ENCODE measurements at places on chromosomes 11 and 22.

DNA sequence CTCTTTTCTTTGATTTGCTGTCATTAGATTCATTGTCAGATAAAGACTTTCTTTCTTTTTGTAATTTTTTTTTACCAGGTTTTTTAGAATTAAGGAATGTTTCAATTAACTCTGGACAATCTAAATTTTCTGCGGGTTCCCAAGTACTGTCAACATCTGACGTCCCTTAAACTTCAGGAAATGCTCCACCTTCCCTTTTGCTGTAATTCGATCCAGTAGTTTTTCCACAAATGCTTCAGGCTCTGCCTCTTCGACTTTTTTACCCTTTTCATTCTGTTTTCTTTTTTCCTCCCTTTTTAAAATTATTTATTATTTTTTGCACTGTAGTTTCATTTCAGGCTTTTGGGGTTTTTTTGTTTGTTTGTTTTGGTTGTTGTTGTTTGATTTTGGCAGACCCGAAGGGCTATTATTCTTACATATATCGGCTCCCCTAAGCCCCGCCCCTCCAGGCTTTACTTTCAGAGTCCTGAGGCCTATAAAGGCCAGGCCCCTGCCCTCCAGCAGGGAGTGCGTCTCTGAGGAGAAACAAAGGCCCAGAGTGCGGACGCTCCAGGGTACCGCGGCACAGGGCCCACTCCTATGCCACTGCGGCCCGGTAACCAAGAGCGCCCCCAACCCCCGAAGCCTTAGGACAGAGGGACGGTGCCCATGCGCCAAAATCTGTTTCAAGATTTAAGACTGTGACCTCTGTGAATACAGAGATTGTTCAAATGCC is 116.4 kb downstream of the TYR start:
- no peak for DNase-seq

GRCh38 chr11:96134602-96135001 is 208.4 kb downstream of the MAML2 start:
- DNase-seq = no peak

- no peak for DNase-seq
These were observed 557.2 kb downstream of the BUD13 start for GRCh38 chr11:116215471-116216113.

DNA sequence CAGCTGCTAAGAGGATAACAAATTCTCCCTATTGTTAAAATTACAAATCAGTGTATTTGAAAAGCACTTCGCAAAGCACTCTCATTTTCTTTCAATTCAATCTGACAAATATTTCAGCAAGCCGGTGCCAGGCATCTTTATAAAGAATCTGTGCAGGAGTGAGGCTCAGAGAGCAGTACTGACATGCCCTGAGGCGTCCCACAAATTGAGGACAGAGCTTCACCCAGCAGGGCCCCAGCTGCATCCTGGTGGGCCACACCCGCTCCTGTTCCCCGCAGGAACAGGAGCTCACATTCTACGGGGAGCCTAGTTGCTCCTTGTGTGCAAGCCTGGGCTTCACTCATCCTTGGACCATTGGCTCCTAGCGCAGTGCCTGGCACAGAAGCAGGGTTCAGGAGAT is 60.9 kb upstream of the EIF3D start:
- DNase-seq = no peak

GRCh38 chr11:83681031-83681781 is 395.0 kb upstream of the CCDC90B start:
- DNase-seq = no peak

DNA sequence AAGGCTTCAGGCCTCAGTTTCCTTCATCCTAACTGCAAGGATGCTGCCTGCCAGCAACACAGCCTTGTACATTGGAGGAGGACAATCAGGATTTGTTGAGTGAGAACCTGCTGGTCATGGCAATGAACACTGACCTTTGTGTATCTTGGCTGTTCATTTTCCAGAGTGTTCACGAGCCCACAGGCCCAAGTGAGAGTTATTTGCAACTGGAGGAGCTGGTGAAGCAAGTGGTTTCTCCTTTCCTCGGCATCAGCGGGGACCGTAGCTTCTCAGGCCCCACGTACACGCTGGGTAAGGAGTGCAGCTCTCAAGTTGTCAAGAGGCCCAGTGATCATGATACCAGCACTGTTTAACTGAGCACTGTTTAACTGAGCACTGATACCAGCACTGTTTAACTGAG is 59.0 kb downstream of the TRAF6 start:
- no peak for DNase-seq

- DNase-seq = no peak
These were observed 16.6 kb downstream of the TBC1D10A start for GRCh38 chr22:30309951-30310741.

DNA sequence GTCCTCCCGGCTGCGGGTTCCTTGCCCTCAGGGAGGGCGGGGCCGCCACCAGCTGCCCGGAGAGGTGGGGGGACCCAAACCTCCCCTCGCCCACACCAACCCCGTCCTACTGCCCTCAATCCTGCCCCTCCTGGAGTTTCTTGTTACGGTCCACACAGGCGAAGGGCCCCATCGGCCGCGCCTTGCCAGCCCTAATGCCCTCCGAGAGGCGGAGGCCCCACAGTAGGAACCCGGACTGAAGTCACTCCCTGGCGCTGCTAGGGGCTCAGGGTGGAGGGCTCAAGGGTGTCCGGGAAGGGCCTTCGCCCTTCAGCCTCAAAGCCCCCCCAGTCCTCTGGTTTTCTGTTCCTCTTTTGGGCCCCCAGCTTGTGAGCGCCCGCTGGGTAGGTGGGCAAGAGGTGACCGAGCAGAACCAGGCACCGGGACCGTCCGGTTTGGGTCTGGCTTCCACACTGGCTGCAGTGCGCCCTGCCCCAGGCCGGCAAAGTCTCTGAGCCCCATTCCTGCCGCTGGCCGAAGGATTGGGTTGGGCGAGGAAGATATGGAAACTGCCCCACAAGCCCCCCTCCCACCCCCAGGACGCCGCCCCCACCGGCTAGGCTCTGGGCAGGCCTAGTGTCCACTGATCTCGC is 24.5 kb downstream of the DUSP8 start:
- no peak for DNase-seq

- no peak for DNase-seq
These were observed 2.9 kb downstream of the MAPK12 start for GRCh38 chr22:50258361-50259292.

DNA sequence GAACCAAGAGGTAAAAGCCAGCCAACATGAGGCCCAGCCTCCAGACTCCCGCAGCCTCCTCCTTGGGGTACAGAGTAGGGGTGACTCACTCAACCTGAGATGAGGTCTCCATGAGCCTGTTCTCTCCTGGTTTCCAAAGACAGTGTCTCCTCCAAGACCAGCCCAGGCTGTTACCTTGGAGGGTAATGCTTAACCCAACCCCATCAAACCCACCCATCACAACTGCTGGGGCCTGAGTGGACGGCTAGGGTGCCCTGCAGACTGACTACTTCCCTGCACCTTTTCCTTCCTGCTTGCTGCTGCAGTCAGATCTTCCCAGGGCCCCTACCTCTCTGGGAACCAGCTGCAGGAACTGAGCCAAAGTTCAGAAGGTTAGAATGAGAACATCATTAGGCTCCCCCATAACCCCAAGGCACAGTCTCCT is 5.1 kb upstream of the NOL12 start:
- no peak for DNase-seq

DNA sequence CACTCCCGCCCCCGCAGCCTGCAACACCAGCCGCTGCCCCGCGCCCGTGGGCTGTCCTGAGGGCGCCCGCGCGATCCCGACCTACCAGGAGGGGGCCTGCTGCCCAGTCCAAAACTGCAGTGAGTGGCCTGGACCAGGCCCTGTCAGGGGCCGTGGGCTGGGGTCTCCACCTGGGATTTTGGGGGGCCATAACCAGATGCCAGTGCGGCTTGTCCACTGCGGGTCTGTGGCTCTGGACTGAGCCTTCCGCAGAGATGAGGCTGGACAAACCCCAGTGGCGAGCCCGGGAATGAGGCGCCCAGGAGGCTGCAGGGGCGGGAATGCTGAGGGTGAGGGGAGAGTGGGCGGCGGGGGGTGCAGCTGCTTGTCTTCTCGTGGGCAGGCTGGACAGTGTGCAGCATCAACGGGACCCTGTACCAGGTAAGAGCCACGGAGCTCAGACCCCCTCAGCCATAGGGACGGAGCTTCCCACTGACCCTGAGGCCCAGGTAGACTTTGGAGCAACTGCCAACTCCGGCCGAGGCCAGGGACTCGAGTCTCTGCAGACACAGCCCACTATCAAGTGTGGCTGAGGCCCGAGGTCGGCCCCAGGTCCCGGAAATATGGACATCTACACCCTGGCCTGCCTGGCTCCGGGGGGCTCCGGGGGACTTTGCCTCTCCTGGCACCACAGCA is 24.8 kb upstream of the MUC5B start:
- DNase-seq = no peak

- DNase-seq = no peak
These were observed 64.6 kb downstream of the NARS2 start for GRCh38 chr11:78510025-78510596.

DNA sequence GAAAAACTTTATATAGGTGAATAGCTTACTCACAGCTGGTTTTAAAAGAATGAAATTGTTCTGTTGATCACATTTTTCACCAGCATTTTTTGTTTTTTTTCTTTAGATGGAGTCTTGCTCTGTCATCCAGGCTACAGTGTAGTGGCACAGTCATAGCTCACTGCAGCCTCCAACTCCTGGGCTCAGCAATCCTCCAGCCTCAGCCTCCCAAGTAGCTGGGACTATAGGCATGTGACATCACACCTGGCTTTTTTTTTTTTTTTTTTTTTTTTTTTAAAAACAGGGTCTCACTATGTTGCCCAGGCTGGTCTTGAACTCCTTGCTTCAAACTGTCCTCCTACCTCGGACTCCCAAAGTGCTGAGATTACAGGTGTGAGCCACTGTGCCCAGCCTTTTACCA is 3.6 kb downstream of the PACS1 start:
- no peak for DNase-seq

DNA sequence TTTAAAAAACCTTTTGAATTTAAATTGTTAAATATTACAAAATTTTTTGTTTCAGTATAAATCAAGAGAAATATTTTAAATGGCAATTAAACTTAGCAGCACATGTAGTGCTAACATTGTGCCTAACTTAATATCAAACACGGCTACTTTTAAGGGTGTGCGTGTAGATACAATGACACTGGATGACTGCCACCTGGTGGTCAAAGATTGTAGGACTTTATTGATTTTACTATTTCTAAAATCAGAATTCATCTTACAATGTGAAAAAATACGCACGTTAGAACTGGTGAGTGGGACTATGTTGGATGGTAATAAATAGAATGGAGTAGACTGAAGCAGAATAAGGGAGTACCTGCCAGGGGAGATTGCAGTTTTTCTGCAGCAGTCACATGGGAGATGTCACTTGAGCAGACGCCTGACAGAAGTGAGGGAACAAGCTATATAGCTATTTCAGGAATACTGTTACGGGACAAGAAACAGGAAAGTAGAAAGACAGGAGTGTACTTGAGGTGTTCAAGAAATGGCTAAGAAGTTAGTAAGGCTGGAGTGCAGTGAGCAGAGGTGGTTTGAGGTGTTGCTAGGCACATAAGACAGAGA is 52.9 kb downstream of the UVRAG start:
- DNase-seq = no peak

DNA sequence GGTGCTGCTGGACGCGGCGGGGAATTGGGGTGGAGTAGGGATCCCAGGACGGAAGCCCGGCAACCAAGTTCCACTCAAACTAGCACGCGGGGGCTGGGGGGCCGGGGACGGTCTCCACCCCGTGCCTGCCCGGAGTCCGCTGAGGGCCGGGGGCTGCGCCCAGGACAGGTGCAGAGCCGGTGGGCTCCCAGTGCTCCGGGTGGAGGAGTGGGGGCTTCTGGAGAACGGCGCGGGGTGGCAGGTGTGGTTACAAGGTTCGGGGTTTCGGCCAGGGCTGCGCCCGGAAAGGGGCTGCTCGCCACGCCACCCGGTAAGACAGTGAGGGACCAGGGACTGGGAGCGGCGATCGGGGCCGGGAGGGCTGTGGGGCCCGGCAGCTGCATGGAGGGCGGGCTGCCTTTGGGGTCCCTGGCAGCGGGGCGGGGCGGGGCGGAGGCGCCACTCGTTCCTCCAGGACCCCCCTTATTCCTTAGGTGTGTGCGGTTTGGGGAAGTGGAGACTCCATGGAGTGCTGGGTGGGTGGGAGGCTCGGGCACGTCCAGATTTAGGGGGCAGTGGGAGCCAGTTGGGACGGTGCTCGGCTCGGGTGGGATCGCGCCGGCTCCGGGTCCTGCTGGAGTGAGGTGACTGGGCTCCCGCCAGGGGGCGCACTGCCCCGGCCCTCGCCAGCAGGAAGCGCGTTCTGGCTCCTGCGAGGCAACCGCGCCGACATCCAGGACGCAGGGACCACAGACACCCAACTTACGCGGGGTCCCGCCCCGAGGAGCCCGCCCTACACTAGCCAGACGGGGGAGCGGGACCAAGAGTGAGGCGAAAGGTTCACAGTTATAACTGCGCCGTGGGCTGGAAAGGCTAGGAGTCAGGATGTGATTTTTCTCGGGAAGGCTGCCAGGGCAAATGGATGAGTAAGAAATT is 868 bp downstream of the TSPAN18 start:
- no peak for DNase-seq

DNA sequence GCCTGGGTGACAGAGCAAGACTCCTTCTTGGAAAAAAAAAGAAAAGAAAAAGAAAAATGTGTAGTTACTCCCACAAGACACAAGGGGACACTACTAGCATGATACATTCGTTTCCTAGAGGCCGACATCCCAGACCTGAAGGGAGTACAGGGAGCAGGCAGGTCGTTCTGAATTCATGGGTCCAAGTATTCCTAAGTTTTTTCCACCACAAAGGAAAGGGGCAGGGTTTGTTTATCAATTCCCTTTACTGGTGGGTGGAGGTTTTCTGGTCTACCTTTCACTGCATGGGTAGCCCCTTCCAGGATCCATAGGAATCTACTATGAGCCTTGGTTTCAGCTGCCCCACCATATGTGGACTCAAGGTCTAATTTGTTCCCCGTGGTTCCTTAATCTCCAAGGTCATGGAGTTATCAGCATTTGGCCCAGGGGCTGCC is 11.8 kb downstream of the TIGD3 start:
- DNase-seq = peak; percentile 52

DNA sequence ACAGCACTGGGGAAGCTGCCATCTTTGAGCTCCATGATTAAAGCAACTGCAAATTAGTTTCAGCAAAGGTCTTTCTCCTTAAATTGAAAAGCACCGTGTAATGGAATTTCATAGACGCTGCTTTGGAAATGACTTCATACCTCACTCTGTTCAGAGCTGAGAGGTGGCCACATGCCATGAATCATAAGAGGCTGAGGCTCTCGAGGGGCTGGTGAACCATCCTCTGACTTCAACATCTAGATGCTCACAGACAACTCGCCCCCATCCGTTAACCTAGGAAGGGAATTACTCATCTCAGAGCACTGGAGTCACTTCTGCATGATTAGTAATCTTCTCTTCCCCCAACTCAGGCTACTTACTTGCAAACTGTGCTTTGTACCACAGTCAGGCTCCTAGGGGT is 122.3 kb downstream of the RCN1 start:
- peak; percentile 25 for DNase-seq

DNA sequence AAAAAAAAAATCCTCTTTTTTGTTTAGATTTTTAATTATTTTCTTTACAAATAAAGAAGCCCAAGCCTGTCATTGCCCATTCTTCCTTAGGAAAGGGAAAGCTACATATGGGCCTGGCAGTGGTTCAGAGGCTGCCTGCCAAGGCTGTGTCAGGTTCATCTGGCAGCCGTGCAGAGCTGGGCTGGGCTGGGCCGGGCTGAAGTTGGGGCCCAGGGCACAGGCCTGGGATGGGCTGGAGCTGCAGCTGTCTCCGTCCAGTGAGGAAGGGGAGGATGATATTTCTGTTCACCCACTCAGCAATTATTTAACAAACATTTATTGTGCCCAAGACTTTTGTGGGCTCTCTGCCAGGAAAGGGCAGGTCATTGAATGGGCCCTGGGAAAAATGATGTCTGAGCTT is 4.6 kb downstream of the PRR5L start:
- DNase-seq = peak; percentile 27
